ENCODE measurements at places on chromosomes 12 and 14.
A peak's percentile ranks its signal among the peaks of the same experiment; 100 is the strongest.

GRCh38 chr12:129160282-129160681 lies 307.0 kb downstream of the GLT1D1 start:
- DNase-seq, result no peak

DNA sequence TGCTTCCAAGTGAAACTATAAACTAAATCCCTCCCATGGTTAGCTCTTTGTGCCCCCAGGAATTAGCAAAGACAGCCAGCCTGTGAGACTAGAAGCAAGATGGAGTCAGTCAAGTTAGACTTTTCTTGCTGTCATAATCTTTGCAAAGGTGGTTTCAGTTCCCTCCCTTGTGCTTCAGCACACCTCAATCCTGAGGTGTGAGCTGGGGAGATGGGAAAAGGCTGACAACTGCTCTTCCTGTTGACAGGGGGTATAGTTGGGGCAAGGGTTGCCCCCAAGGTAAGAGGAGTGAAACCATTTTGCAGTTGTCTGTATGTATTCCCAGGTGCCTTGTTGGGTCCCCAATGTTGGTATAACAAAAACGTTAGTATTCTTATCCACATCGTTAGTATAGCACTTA lies 12.3 kb upstream of the CPM start:
- no peak for DNase-seq

DNA sequence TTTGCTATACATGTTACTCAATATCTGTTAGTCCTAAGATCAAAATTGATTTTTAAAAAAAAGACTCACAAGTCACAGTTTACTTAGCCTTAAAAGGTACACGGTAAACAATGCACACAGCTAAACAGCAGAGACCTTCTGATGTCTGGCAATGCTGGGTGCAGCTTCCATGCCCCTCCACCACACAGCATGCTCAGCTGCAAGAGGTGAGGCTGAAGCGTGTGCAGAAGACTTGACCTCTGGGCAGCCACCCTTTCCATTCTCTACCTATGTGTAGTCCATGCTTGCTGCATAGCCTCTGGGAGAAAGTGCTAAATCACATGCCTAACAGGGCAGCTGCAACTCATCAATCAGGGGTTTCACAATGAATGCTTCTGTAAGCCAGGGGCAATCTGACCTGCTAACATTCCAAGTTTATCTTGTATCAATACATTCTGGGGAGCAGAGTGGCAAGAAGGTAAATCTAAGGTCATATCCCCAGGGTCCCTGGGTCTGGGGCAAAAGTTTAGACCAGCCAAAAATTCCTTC lies 44.5 kb upstream of the AMN1 start:
- no peak for DNase-seq

GRCh38 chr12:52647601-52648000 lies 4.4 kb downstream of the KRT2 start:
- DNase-seq, result no peak

DNA sequence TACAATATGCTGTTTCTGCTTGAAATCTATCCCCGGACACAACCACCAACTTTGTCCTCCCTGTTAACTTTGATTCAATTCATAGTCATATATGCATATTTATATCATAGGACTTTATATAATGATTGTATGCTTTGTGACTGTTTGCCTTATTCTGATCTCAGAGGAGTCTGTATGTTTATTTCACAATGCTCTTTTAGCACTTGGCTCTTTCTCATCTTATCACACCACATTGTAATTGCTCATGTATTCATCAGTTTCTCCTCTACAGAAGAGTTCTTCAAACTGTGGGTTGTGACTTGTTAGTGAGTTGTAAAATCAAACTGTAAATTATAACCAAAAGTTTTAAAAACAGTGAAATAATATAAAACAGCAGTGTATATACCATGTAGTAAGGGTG lies 21.7 kb upstream of the PPM1A start:
- no peak for DNase-seq

GRCh38 chr12:53964315-53964713 lies 8.6 kb upstream of the HOXC11 start:
- DNase-seq, result no peak

- no peak for DNase-seq
Observed at GRCh38 chr14:36504771-36505175, 15.3 kb downstream of the NKX2-1 start.

- no peak for DNase-seq
Observed at GRCh38 chr14:79515158-79515557, 696.1 kb downstream of the DIO2 start.

DNA sequence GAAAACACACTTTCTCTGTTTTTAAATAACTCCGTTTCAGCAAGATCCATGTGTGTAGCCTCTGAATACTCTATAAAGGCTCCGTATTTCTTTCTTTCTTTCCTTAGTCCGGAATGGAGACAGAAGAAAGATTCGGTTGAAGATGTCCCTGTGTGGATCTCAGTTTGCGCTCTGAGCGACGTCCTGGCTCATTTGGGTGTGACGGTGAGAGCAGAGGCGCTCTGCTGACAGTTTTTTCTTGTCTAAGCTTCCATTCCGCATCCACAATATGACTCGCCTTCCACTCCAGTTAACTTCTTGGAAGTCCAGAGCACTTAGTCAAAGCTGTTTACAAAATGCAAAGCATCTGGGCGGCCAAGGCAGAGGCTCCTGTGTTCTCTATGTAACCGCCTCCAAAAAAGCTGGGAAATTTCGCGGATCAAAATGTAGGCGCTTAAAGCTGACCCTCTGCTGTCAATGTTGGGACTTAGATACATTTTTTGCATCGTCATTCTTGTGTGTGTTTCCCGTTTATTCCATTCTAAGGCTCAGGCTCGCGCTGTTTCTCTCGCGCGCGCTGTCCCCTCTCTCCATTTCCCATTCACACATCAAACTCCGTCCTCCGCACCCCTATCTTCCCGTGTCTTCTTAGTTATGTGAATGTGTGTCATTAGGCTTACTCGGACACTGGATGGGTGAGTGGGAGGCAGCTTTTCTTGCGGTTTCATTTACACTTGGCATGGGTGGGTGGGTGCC lies 880 bp upstream of the FLRT2 start:
- DNase-seq, result no peak

- peak; percentile 47 for DNase-seq
Observed at GRCh38 chr14:78254911-78255461, 84.8 kb downstream of the NRXN3 start.

- no peak for DNase-seq
Observed at GRCh38 chr12:4960030-4960429, 50.3 kb downstream of the KCNA1 start.

- DNase-seq, result no peak
Observed at GRCh38 chr12:88638966-88639760, 58.9 kb upstream of the KITLG start.

- no peak for DNase-seq
Observed at GRCh38 chr14:74599321-74599761, 12.7 kb downstream of the LTBP2 start.

DNA sequence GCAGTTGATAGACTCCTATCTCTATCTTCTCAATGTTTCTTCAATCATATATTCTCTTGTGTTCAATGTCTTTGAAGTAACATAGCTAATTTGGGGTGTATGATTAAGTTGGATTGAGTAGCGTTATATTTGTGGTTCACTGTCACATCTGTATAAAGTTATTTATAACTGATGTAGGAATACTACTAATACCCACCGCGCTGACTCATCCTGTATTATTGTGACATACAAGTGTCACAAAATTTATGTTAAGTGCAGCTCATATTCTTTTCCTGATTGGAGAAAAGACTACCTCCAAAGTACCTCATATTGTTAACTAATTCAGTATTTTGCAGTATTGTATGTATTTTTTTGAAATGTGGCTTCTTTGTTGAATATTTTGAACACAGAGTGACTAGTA lies 940.8 kb downstream of the SLC6A15 start:
- no peak for DNase-seq

DNA sequence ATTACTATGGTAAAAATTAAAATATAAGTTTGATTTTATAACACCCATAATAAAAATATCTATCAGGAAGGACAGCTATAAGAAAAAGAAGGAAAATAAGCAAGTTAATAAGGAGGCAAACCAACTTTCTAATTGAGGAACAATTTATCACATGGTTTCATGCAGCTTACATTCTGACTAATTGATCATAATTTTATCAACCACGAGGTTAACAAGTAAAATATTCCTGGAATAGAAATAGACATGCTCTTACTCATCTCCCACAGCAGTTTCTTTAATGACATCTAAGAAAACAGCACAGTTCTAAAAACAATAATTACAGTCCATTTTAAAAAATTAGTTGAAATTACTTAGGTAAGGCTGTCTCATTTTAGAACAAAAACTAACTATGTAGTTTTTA lies 130.8 kb upstream of the KRR1 start:
- DNase-seq, result peak; percentile 53

GRCh38 chr12:108724054-108724889 lies 7.0 kb downstream of the CORO1C start:
- DNase-seq, result peak; percentile 69

- DNase-seq, result no peak
Observed at GRCh38 chr12:123919980-123920360, 52.7 kb downstream of the CCDC92 start.

DNA sequence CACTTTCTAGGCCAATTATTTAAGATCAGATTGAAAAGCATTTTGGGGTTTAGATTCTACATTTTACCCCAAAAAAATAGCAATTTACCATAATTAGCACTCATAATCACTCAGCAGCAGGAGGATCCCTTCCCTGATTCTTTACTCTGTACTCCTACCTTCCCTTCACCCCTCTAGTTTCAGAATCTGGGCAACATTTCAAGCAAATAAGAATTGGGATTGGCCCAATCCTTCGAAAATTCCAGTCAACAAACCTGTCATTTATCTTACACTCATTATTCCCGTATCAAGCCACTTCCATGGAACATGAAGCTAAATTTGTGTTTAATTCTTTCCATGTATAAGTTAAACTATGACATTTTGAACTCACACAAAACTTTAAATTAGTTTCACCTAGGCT lies 349.1 kb upstream of the USP15 start:
- no peak for DNase-seq

DNA sequence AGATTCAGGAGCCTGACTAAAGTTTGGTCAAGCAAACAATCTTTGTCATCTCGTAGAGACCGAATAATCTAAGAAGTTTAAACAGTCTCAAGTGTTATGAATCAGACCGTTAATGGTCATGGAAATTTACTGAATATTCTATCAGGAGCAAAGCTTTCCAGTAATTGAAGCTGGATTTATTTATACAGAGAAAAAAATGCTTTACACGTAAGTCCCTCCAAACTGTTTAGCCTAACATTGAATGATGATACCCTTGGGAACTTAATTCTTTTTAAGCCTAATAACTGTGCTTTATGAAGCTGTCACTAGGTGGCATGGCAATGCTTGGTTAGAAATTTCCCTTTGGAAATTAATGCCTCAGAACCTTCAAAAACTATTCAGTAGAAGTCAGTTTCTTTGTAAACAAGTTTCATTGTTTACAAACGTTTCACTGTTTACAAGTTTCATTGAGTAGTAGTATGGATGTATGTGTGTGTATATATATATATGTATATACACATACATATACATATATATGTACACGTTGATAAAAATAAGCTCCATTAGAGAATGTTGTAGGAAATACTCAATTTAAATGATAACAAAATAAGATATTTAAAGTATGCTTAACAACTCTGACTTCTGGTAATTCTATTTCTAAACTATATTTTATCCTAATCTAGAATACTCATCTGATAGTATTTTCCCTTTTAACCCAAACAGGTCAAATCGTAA lies 32.1 kb downstream of the DEPDC4 start:
- DNase-seq, result peak; percentile 12

DNA sequence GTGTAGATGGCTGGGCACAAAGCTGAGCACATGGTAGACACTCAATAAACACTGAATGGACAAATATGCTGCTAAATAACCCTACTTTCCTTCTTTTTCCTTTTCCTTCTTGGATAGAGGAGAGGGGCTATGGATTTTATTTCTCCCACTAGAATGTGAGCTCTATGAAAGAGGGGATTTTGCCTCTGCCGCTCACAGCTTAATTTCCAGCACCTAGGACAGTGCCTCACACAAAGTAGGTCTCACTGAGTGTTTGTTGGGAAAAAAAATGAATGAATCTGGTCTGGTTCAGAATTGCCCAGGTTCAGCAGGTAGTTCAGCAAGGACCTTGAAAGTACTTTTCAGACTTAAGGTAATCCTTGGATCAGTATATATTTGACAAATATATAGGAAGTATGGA lies 65.5 kb downstream of the WSCD2 start:
- DNase-seq, result no peak

DNA sequence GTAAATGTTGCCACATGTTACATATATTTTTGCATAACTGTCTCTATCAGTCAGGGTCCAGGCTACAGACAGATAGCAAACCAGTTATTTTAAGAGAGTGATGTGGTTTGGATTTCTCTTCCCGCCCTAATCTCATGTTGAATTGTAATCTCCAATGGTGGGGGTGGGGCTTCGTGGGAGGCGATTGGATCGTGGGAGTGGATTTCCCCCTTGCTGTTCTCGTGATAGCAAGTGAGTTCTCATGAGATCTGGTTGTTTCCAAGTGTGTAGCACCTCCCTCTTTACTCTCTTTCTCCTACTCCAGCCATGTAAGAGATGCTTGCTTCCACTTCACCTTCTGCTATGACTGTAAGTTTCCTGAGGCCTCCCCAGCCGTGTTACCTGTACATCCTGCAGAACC lies 704.2 kb upstream of the TBX3 start:
- DNase-seq, result no peak

GRCh38 chr14:63891148-63891975 lies 38.6 kb downstream of the SYNE2 start:
- DNase-seq, result no peak

DNA sequence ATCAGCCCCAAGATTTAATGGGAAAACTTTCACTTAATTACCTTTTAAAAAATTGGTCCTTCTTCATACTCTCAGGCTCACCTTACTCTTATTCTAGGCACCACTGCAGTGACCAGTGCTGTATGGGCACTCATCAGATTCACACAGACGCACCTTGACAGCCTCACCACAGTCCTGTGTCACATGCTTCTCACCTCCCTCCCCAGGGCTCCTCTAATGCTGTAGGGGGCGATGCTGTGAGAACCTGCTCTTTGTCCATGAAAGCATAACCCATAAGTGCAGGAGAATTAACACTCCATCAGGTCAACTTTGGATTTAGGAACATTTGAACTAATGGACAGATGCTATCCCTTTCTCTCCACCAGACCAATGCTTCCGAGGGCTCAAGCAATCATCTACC lies 13.9 kb upstream of the PPP4R3A start:
- no peak for DNase-seq

- DNase-seq, result no peak
Observed at GRCh38 chr12:5499566-5500330, 67.8 kb downstream of the NTF3 start.

DNA sequence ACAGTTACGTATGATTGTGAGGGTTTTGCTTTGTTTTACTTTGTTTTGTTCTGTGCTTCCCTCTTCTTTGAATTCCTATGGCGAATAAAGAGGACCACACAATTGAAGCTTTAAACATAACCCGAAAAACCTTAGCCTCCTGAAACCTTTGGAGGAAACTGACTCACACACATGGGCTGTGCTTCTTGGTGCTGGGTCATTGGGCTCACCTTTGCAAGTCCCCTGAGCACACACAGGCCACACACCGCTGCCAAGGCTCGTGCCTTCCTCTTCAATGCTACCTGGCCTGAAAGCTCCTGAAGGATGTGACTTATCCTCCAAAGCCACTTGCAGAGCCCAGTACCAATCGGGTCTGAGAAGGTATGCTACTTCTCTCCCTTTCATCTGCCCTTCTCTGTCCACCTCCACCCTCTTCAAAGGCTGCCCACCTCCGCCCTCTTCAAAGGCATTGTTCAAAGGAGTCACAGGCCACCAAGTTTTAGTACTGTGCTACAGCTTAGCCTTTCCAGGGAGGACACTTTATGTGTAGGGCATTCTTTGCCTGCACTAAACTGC lies 114.6 kb downstream of the FOXN3 start:
- DNase-seq, result no peak
